Sigmoid colon (tissue), 7 donors: ENCODE measurements at places on chromosomes 11 and 22. TPM values are rescaled to one million over a fixed set of nuclear protein-coding genes. Genes with fewer than 3 reads are reported as not detected.

Gene CNTF
- 1.8 TPM for total RNA-seq

DNA sequence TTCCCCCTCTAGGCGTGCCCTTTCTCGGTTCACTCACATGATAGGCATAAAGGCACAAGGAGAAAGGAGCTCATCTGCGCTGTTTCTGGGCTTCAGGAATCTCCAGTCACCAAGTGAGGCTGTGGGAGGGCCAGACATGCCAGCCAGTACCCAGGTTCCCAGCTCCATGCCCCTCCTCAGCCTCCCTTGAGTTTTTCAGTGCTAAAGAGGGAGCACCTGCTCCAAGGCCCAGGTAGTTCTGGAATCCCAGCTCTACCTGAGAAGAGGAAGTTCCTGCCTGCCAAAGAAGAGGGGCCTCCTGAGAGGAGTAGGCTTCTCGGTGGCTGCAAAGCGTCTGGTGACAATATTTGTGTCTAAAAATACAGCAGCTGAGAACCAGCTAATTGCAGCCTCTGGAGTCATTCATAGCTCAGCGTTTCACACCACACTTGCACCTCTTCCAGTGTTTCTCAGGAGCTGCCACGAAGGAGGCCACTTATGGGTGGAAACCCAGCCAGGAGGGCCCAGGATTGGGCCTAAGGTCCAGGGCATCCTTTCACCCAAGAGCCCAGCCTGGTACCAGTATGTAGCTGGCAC is 197.4 kb downstream of the TRIM29 start:
- H3K27me3 ChIP-seq, result no peaks in the 10 kb centered on the region
- no peaks in the 10 kb centered on the region for H3K4me1 ChIP-seq
- no peak overlapping the region for H3K27ac ChIP-seq
- no peak for DNase-seq
- no peaks in the 10 kb centered on the region for H3K36me3 ChIP-seq
- no peak overlapping the region for H3K4me3 ChIP-seq

GRCh38 chr22:35065183-35065582 is 775 bp upstream of the ISX start:
- no peaks in the 10 kb centered on the region for H3K36me3 ChIP-seq
- H3K27me3 ChIP-seq, result no peaks in the 10 kb centered on the region
- H3K4me3 ChIP-seq, result no peak overlapping the region
- H3K27ac ChIP-seq, result no peak overlapping the region

DNA sequence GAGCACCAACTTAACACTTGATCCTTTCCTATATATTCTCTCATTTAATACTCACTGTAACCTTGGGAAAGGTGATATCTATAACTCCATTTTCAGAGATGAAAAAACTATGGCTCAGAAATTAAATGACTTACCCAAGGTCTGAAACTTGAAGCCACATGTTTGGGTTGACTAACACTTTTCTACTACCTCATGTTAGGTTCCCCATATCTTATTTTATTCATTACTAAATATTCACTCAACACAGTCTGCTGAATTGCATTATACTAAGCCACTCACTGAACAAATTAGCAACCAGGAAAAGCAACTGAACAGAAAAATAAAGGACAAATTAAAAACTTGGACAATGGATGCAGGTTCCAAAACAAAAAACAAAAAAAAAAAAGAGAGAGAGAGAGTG is 59.9 kb downstream of the FAM168A start:
- no peak for DNase-seq
- no peaks in the 10 kb centered on the region for H3K27me3 ChIP-seq
- H3K27ac ChIP-seq, result no peak overlapping the region
- no peaks in the 10 kb centered on the region for H3K36me3 ChIP-seq
- H3K4me1 ChIP-seq, result peaks cover 8% of the 10 kb centered on the region
- H3K4me3 ChIP-seq, result no peak overlapping the region
